ENCODE measurements at places on chromosomes 11 and 22.
A peak's percentile ranks its signal among the peaks of the same experiment; 100 is the strongest.

GRCh38 chr11:83292709-83293456, 6.7 kb upstream of the CCDC90B start:
- DNase-seq = no peak

- DNase-seq = no peak
Observed at GRCh38 chr22:21718499-21718898, 17.1 kb downstream of the YPEL1 start.

GRCh38 chr11:65169164-65169641, 830 bp upstream of the SPDYC start:
- DNase-seq = no peak

DNA sequence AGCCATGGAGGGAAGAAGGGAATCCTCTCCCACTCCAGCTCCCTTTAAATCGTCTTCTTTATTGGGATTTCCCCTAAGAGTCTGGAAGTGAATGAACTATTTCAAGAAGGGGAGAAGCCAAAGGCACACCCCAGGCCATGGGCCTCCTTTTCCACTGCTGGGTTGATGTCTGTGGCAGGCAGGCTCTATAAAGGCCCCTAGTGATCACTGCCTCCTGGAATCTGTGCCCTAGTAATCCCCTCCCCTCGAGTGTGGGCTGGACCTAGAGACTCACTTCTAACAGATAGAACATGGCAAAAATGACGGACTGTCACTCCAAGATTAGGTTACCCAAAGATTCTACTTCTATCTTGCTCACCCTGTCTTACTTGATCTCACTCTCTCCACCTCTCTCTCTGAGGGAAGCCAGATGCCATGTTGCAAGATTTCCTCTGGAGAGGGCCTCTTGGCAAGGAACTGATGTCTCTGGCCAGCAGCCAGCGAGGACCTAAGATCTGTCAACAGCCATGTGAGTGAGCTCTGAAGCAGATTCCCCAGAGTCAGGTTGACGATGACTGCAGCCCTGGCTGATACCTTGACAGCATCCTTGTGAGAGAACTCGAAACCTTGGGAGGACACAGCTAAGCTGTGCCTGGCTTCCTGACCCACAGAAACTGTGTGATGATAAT, 444.8 kb downstream of the SOX6 start:
- no peak for DNase-seq

GRCh38 chr11:133425245-133425644, 107.1 kb downstream of the OPCML start:
- no peak for DNase-seq

- no peak for DNase-seq
Observed at GRCh38 chr22:35589071-35589755, 27.9 kb downstream of the MB start.

- DNase-seq = no peak
Observed at GRCh38 chr11:76823481-76824028, 37.2 kb upstream of the ACER3 start.

GRCh38 chr11:66915046-66915832, 42.9 kb downstream of the PC start:
- DNase-seq = no peak

- DNase-seq = no peak
Observed at GRCh38 chr11:897253-898142, 13.1 kb downstream of the CHID1 start.

DNA sequence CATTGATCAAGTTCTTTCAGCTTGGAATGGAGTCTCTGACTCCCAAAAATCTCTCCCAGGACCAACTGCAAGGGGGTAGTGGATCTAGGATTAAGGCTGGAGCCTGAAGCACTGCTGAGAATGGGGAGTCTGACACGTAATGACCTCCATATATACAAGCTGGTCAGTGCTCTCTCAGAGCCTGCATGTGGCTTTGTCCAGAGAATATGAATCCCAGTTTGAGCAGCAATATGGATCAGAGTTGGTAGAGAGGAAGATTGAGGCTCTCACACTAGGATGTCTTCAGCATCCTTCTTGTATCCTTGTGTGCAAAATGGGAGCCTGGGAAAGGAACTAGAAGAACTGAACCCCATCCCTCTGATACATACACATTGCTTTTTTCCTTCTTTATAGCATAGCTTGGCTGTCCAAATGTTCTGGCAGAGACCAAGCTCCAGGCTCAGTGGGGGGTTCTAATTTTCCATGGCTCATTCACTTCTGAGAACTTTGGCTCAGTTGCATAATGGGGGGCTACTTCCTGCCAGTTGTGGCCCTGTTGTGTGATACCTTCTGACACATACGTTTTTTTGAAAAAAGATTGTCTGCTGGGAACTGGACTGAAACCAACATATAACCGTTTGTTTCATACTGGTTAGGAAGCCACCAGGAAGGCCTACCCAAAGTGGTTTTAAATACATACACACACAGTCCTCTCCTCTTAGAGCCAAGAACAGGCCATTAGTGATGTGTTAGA, 138.2 kb downstream of the ETS1 start:
- DNase-seq = no peak

DNA sequence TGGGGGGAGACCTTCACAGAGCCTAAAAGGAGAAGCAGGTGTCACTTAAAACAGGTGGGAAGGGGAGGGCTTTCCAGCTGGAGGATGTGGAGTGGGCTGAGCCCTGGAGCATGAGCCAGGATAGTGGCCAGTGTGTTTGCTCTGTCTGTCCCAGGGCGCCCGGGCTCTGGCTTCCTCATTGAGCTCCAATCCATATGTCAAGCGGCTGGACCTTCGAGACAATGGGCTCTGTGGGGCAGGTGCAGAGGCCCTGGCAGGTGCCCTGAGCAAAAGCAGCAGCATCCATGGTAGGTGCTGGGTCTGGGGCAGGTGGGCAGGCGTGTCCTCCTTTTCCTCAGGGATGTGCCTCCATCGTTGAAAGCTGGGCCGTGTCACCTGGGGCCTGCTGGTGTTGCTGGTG, 2.0 kb downstream of the LRRC74B start:
- peak; percentile 48 for DNase-seq

DNA sequence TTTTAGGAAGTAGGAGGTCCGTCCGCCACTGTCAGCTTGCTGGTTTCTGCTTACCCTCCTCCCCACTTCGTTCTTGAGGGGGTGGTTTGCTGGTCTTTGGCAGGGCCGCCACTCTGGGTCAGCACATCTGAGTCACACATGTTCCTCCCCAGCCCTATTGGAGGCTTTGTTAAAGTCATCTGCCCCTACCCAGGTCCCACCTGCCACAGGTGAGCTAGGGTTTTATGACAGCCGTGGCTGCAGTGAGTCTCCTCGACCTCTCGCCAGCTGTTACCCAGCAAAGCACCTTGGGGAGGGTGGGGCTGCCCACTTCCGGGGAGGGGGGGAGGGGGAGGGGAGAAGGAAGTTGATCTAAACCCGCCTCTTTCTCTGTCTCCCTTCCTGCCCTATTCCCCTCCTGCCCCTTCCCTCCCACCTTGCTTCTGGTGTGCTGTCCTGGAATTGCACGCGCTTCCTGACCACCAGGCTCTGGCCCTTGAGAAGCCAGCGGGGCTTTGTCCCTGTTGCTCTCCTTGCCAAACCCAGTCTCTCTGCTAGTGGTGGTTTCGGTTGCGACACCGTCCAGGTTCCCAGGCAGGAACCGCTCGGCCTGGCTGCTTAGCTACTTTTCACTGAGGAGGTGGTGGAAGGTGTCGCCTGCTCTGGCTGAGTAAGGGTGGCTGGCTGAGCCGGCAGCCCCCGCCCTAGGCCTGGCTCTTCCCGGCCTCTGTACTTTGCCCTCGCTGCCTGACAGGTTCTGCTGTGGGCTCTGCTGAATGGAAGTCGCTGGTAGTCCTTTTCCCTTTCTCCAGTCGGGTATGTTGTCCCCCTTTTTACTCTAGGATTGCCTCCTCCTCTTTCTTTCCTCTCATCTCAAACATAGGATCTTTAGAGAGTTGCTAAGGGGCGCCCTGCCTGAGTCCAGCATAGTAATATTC, 28.5 kb downstream of the RCOR2 start:
- no peak for DNase-seq

- no peak for DNase-seq
Observed at GRCh38 chr11:25159341-25159740, 662.5 kb downstream of the LUZP2 start.

DNA sequence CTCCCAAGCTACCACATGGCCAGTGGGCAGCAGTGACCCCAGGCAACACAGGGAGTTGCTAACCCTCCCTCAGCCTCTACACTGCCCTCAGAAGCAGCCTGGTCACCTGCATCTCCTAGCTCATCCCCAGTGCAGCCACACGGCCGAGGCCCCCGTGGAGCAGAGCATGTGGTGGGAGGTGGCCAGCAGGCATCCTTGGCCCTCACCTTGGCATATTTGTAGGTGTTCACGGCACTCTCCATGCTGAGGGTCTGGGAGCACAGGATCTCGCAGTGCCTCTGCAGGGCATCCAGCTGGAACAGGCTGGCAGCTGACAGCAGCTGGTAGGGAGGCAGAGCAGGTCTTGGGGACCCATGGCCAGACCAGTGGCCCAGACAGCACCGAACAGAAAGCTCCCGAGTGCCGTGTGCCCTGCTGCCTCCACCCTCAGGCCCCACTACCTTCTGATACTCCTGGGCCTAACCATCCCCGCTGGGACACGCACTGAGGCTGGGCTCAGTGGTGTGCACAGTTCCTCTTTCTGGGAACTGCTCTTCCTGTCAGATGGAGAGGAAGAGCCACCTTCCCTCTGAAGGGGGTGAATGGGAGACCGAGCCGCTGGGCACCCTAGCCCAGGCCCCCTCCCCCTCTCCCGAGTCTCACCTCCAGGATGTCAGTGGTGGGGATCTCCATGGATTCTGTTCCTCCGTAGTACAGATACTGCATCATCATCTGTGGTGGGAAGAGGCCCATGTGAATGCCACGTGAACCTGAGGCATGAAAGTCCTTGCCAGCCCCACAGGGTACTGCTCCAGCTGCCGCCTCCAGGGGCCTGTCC, 48.8 kb downstream of the NAT10 start:
- DNase-seq = no peak

GRCh38 chr22:49521787-49522224, 305.9 kb downstream of the BRD1 start:
- DNase-seq = no peak

GRCh38 chr11:47187723-47188122, 1.5 kb upstream of the PACSIN3 start:
- no peak for DNase-seq

DNA sequence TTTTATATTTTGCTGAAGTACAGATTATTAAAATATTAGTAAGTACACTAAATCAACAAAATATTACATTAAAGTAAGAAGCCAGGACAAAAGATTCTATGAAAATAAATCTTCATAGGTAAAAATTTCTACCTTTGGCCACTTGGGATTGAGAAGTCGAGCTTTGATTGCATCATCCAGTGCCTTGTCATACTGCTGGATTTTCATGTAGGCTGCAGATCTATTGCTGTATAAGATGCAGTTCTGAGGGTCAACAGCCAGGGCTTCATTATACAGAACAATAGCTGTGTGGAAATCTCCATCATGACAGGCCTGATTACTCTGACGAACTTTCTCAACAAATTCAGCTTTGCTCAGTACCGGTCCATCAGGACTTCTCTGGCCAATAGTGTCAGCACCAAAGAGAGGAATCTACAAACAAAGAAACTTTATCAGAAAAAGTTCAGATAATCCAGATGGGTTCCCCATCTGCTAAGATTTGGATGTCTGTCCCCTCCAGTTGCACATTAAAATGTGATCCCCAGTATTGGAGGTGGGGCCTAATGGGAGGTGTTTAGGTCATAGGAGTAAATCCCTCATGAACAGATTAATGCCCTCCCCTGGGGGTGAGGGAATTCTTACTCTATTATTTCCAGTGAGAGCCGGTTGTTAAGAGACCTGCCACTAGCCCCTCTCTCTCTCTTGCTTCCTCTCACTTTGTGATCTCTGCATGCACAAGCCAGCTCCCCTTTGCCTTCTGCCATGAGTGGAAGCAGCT, 50.0 kb downstream of the TTC28 start:
- DNase-seq = no peak

- DNase-seq = no peak
Observed at GRCh38 chr11:123425367-123425766, 4.7 kb upstream of the GRAMD1B start.

GRCh38 chr22:32920032-32920628, 118.6 kb downstream of the TIMP3 start:
- DNase-seq = no peak

DNA sequence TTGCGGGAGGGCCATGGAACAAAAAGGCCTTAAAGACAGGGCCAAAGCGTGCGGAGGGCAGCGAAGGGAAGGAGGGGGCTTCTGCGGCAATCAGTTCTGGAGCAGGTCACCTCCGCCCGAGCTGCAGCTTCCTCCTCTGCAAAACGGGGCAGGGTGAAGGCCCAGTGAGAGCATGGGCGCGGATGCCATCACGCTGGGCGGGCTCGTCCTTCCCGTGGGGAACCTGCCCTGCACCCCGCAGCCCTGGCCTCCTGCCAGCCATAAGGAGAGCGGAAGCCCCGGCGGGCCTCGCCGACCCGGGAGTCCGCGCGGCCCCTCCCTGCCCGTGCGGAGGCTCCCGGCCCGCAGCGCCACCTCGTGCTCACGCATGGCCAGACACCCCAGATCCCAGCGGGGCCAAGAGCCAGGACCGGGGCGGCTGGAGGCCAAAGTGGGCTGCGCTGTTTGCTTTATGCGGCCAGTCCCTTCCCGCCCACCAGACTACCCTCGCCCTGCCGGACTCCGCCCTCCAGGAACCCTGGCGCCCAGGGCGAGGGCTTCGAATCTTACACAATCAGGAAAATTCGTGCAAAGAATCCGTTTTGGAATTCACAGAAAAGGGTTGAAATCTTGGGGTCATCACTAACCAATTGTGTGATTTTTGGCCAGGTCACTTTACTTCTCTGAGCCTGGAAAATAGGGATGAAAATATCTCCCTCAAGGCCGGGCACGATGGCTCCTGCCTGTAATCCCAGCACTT, 16.1 kb downstream of the TSKU start:
- DNase-seq = peak; percentile 90

- DNase-seq = no peak
Observed at GRCh38 chr11:12132790-12133145, 22.4 kb downstream of the MICAL2 start.

GRCh38 chr11:122978299-122978620, 3.4 kb downstream of the BSX start:
- DNase-seq = no peak

GRCh38 chr22:37267135-37267587, 15.1 kb upstream of the CYTH4 start:
- peak; percentile 82 for DNase-seq

GRCh38 chr11:68832476-68833181, 9.1 kb downstream of the CPT1A start:
- DNase-seq = no peak

GRCh38 chr11:112087212-112087611, 539 bp downstream of the SDHD start:
- DNase-seq = no peak

DNA sequence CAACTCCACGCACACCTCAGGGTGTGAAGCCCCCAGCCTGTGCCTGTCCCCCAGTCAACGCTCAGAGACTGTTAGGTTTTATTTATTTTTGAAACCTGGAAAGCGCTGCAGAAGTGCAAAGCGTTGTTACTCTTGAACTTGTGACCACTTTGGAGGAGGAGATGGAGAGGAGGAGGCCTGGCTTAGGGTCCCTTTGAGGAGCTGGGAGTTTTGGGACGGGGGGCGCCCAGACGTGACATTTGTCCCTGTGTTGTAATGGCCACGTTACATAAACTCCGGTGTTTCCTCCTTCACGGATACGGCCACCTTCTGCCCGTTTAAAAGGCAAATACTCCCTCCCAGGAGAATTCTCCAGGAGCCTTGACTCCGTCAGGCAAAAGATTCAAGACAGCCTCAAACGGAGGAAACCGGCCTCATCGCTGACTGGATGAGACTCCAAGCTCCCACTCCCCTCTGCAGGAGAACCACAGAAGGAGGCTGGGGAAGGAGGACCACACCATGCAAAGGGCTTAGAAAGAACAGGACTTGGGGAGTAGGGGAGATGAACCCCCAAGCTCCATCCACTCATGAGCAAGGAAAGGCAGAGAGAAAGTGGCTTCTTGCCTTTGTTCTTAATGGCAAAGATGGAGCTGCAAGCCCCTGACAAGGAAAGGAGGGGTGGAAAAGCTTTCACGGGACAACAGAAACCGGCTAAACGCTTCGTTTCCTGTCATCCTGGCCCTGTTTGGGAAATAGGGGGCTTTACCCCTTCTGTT, 630 bp downstream of the PIK3IP1 start:
- peak; percentile 48 for DNase-seq
